Motor neuron (in vitro differentiated cells): ENCODE measurements at places on chromosomes 16 and 17.

DNA sequence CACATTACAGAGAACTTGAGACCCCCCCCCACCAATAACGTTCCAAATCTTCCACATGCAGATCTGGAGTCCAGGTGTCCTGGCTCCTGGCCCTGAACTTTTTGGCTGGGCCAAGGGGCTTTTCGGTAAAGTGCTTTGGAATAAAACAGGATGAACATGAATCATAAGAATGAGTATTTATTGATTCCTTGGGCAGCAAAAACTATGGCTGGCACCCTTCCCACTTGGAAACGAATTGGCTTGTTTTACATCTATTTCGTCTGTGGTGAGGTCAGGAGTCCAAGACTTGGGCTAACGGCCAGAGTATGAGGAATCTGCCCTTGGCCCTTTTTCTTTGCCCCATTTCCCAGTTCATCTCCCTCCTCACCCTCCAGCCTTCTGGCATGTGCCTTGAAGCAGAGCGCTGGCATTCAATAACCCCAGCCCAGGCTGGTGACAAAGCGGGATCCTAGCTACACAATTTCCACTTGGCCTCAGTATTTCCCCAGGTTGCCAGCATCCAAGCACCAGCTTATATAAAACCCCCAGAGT is 4.1 kb upstream of the UBTF start:
- ATAC-seq, result no peak

DNA sequence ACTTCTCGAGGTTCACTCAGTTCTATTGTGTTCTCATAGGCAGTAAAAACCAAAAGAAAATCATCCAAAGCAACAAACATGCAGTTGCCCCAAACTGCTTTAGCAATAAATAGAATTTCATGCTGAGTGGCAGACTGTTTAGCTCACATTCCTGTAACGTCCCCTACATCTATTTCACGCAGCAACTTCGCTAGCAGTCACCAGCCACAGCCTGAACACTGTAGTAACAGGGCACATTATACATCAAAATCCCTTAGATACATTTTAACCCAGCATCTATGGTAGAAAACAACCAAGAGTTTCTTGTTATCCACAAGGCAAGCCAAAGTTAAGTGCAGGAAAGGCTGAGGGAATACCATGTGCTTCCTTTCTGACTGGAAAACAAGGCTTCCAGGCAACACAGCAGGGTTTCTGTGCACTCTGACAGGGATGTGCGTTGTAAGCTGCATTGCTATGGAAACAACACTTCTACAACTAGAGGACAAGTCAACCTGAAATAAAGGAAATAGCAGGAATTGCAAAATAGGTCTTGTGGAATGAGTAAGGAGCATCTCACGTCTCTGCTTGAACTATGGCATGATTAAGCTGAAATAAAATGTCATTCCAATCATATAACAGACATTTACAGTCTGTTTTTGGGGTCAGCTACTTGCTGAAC is 55.4 kb downstream of the CFDP1 start:
- peak; percentile 94 for ATAC-seq

GRCh38 chr17:77405867-77406732 is 265.3 kb downstream of the SEC14L1 start:
- no peak for ATAC-seq

DNA sequence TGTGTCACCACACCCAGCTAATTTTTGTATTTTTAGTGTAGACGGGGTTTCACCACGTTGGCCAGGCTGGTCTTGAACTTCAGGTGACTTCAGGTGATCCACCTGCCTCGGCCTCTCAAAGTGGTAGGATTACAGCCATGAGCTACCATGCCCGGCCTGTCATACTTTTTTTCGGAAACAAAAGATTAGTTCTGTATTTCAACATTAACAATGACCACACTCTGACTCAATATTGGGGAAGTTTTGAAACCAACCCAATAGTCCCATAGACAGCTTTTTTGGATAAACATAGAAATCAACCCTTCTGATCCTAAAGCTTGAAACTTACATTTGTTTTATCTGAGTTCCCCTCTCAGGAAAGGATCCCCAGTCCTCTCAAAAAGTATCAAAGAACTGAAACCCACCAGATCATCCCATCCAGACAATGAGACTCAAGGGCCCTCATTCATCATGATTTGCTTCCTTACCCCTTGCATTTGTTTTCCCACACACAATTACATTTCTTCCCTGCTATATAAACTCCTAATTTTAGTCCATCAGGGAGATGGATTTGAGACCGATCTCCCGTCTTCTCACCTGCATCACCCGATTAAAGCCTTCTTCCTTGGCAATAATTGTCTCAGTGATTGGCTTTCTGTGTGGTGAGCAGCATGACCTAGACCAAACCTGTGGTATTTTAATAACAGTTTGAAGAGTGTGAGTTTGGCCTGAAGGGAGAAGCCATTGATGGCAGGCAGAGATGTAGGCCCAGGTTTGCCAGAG is 7.2 kb upstream of the AGRP start:
- no peak for ATAC-seq

DNA sequence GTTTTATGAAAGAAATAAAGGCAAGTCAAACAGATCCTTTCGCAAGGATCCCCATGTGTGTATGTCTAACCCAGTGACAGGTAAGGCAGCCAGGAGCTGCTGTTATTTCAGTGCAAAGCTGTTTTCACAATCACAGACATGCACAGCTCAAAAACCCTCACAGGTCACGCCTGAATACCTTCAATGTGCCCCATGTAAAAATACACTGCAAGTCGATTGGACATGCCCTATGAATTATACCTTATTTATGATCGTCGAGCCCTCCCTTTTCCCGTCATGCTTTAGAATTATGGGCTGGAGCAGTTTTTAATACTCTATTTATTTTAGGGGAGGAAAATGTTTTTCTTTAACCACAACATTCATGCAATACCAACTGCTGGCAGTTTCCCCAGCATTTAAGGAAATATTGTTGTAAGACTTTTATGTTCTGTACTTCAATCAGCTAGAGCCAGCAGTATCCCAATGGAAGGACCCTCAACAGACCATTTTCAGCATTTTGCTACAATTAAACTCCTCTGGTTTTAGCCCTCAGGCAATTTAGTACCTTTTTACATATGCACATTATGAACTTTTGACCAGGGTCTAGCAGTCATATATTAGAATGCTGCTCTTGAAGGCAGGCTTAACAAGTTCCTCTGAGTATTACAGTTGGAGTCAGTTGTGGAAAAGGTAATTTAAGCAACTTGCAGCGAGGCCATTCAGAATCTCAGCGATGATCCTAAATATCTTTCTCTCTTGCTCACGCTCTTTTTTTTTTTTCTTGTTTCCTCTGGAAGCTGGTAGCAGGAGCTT is 362.2 kb downstream of the WWOX start:
- ATAC-seq, result peak; percentile 60

DNA sequence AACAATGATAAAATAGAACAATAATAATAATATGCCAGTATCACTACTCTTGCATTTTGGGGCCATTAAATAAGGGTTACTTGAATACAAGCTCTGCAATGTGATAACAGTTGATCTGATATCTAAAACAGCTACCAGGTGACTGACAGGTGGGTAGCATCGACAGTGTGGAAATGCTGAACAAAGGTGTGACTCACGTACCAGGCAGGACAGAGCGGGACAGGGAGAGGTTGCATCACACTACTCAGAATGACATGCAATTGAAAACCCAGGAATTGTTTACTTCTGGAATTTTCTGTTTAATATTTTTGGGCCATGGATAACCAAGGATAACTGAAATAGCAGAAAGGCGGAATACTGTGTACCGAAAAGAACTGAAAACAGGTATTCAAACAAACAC is 15.8 kb upstream of the ZNF19 start:
- no peak for ATAC-seq

DNA sequence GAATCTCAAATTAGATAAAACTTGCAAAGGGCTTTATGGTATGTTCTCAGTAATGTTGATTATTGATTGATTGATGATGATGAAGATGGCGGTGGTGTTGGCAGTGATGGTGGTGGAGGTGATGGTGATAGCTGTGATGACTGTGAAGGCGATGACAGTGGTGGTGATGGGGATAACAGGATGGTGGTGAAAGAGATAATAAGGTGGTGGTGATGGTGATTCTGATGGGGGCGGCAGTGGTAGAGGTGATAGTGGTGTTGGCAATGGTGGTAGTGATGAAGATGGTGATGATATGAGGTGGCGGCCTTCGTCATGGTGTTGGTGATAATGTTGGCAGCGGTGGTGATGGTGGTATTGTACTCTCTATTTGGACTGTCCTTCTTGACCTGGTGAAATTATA is 238.3 kb downstream of the XYLT1 start:
- ATAC-seq, result no peak

GRCh38 chr16:75550211-75550662 is 5.8 kb downstream of the TMEM231 start:
- ATAC-seq, result no peak

DNA sequence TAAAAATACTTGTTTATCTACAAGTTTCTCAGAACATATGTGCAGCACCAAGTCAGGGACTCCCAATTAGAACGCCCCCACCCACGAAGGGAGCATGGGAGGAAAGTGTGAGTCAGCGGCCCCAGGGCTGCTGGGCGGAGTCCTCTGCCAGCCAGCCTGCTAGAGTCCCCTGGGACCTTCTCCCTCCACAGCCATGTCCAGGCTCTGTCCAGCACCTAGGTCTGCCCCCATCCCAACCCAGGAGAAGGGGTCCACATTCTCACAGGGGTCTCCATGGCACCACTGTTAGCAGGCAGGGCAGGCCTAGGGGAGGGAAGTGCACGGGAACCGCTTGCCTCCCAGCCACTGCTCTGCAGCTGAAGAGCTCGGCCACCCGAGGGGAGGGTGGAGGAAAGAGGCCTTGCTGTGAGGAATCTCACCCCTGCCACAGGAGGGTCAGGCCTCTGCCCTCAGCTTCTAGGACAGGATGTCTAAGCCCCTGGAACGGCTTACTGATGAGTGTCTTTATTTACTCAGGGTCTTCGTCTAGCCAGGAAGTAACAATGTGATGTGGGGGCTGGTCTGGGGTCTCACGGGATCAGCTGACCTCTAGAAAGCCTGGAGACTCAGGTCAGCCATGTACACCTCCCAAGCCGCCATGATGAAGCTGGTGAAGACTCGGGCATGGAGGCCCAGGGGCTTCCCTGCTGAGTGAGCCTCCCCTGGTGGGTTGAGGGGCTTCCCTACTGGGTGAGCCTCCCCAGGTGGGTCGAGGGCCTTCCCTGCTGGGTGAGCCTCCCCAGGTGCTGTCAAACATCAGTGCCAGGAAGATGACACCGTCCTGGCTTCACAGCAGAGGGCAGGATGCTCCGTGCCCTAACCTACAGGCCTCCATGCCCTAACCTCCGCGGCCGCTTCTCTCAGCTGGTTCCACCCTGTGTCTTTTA is 190.3 kb downstream of the RBFOX3 start:
- ATAC-seq, result peak; percentile 52

DNA sequence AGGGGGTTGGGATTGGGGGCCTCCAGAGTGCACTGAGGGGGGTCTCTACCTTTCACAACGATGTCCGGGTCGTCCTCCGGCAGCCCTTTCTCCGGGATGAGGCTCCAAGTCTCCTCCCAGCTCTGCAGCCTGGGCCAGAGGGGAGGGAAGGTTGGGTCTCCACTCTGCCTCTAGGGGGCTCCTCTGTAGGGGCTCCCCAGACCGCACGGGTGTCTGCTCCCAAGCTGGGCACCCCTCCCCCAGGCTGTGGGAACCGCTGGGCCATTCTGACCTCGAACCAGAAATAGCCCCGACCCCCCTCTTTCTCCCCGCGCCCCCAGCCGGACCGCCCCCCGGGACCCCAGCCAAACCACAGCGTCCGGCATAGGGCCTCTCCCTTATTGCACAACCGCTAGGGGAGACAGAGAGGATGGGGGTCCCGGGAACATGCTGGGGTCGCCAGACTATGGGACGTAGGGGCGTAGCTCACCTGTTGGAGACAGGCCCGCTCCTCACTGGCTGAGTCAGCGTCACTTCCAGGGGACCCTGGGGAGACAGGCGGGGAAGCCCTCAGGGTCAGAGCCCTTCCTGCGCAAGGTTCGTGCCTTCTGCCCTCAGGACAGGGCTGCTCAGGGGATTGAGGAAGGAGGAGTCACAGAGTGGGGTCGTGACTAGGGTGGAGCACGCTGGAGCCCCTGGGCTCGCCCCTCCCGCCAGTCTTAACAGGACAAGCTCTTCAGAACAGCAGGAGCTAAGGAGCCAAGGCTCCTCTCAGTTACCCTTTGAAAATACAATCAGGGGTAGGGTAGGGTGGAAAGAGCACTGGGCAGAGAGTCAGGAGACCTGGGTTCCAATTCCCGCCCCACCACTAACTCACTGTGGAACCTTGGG is 2.7 kb downstream of the PLEKHH3 start:
- ATAC-seq, result no peak

DNA sequence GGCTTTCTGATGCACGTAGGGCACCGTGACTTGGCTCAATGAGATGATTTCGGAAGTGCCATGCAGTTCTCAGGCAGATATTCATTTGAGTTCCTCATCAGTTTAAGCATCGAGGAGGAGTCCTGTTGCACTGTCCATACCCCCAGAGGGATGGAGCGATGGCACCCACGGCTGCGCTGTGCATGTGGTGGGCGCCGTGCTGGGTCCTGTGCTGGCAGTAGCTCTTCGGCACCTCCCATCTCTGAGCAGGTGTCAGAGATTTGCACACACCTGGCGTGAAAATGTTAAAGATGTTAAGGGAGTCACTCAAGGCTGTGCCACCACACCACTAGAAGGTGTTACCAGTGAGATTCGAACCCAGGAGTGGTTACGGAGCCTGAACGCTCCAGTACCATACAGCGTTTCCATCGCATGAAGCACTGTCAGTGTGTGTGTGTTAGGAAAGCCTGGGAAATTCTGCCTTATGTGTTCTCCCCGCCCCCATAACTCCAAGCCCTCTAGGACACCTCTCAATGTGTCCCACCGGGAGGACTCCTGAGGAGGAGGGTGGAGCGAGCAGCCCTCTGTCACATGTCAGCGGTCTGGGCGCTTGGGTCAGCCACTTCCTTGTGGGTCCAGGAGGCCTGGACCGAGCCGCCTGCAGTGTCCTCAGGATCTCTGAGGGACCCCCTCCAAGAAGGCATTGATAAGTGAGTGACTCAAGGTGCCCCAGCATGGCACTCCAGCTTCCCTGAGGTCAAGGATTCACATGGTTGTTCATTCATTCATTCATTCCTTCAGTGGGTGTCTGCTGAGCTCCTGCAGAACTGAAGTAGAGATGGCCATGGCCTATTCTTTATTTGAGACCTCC is 3.8 kb downstream of the MRC2 start:
- ATAC-seq, result no peak

GRCh38 chr17:17176341-17176740 is 29.8 kb downstream of the PLD6 start:
- no peak for ATAC-seq

- no peak for ATAC-seq
Observed at GRCh38 chr17:13797863-13798262, 196.1 kb upstream of the HS3ST3A1 start.

DNA sequence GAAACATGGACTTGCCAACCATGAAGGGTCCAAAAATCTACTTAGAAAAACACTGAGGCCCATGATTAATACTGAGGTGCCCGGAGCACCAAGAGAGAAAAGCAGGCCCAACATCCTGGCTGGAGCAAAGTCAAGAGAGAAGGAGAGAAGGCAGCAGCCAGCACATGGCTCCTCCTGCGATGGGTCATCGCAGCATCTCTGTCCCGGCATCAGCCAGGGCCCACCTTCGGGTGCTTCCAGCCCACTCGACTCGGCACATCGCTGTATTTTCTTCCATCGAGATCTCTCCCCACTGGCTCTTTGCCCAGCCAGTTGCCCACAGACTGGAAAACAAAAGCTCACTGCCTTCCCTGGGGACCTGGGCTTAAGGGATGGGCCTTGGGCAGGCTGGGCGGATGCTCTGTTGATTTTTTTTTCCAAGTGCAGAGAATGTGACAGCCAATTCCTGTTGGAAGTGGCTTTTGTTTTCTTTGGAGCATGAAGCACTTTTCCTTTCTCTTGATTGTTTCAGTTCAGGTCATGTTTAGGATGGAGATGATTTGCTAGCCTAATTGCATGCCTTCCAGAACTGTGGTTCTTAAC is 58.1 kb downstream of the CYB5B start:
- no peak for ATAC-seq

- no peak for ATAC-seq
Observed at GRCh38 chr17:79666111-79666510, 55.3 kb upstream of the RBFOX3 start.
